ENCODE measurements at places on chromosomes 4 and X. TPM values are rescaled to one million over a fixed set of nuclear protein-coding genes. Genes with fewer than 3 reads are reported as not detected.

DNA sequence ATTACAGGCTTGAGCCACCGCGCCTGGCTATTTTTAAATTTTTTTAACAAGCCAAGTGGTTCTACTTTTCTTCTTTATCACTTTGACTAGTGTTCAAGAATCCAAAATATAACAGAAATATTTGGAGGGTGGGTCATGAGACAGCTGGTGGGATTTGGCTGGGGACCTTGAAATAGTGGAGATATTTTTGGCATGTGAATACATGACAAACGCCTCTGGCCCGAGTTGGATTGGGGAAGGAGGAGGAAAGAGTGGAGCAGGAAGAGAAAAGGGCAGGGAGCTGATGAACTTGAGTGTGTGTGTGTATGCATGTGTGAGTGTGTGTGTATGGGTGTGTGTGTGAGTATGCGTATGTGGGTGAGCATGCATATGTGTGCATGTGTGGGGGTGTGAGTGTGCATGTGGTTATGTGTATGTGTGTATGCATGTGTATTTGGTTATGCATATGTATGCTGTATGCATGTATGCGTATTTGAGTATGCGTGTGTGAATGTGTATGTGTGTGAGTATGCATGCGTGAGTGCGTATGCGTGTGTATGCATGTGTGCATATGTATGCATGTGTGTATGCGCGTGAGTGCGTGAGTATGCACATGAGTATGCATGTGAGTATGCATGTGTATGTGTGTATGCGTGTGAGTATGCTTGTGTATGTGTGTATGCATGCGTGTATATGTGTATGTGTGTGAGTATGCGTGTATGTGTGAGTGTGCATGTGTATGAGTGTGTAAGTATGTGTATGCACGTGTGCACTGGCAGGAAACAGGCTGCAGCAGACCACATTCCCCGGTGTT is 49.6 kb downstream of the JADE1 start:
- DNase-seq: no peak

DNA sequence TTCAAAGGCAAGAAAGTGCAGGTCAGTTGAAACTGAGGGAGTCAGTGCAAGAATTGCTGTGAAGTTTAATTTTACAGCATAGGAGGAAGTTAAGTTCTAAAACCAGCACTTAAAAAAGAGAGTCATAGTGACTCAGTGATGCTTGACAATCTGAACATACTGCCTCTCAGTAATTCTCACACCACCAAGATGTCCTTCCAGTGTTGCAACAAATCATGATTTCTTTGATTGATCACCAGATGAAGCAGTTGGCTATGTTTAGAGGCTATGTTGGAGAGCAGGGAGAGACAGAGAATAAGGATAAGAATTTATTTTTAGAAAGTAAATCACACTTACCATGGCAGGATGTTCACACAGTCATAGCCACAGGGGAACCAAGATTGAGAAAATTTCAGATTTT is 13.2 kb downstream of the TRIM2 start:
- DNase-seq: no peak

- DNase-seq: no peak
These were observed 69.1 kb downstream of the FBXL5 start for GRCh38 chr4:15586066-15586465.

DNA sequence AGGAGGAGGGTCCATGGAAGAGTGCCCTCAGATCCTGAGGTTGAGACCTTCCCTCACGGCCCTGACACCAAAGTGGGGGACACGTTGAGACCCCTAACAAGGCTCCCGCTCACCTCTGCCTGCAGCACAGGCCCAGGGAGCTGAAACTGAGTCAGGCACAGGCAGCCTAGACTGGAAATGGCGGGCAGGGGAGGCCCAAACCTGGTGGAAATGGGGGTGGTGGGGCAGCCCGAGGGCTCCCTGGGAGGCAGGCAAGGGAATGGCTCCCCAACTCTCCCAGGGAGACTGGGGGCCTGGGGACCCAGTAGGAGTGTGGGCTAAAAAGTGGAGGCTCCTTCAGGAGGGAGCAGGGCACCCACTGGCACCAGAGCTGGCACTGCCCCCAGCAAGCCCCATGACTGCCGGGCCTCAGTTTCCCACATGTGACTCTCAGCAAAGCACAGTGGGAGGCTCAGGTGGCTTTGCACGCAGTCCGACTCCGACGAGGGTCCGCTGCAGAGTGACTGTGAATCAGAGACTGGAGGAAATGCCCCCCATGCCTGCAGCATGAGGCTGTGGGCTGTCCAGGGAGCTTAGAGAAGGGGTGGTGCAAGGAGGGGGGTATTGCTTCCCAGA is 5.9 kb downstream of the NKX1-1 start:
- no peak for DNase-seq

DNA sequence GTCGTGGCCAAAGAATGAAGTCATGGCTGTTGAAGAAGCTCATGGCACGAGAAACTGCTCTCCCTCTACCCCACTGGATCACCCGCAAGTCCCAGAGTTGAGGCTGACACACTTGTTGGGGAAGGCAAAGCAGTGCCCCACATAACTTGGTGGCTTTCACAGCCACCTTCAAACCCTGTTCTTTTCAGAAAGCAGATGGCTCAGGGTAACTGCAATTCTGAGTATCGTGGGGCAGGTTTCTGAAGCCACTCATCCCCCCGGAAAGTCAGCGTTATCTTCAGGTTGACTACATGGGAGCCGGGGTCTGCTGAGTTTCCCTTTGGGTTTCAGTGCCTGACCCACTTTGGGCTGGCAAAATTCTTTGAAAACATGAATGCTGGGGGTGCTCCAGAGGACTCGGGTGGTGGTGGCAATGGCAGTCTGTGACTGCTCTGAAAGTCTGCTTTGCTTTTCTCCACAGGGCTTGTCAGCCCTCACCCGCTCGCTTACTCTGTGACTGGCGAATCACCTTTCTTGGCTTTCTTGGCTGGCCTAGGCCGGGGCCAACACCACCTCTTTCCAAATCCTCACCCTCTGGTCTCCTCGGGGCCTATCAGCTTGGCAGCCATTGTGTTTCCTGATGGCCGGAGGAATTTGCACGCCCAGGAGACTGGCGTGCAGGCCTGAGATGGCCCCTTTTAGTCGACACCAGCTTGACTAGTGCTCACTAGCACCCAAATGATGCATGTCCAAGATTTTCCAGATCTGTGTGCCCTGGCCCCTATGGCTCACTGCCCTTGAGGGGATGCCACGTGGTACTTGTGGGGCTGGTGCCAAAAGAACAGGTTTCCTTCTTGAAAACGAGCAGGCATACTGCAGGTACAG is 7.3 kb downstream of the PPP1R3F start:
- DNase-seq: no peak

- no peak for DNase-seq
These were observed 1.2 kb upstream of the NEUROG2 start for GRCh38 chr4:112517067-112517634.

- no peak for DNase-seq
These were observed 90.2 kb downstream of the P2RY10 start for GRCh38 chrX:79035421-79035820.

MAOB gene
- total RNA-seq: 131 TPM

VSIG4 gene
- total RNA-seq: 16.1 TPM
